Hindlimb muscle (tissue), 1 donor: ENCODE measurements at places on chromosomes 13 and 19. TPM values are rescaled to one million over a fixed set of nuclear protein-coding genes. Genes with fewer than 3 reads are reported as not detected.

SYT5 gene
- polyA plus RNA-seq, result 0.13 TPM

ZNF229 gene
- polyA plus RNA-seq, result 5.3 TPM

ARHGAP33 gene
- polyA plus RNA-seq, result 19.9 TPM

DENND1C gene
- polyA plus RNA-seq, result 1.2 TPM

NAPSA gene
- 0.74 TPM for polyA plus RNA-seq

SELENOV gene
- polyA plus RNA-seq, result not detected

IFT88 gene
- 14.1 TPM for polyA plus RNA-seq

CYP4F8 gene
- not detected for polyA plus RNA-seq

FARP1 gene
- polyA plus RNA-seq, result 101 TPM

SPTBN4 gene
- 0.19 TPM for polyA plus RNA-seq

ZNF221 gene
- 3.0 TPM for polyA plus RNA-seq

PIBF1 gene
- 19.1 TPM for polyA plus RNA-seq

CHST8 gene
- 0.52 TPM for polyA plus RNA-seq

IGFL3 gene
- not detected for polyA plus RNA-seq

CD79A gene
- 0.63 TPM for polyA plus RNA-seq

VAV1 gene
- 3.1 TPM for polyA plus RNA-seq

RFPL4A gene
- 0.26 TPM for polyA plus RNA-seq

ZNF616 gene
- polyA plus RNA-seq, result 8.4 TPM

ZNF577 gene
- polyA plus RNA-seq, result 17.5 TPM

ZGLP1 gene
- polyA plus RNA-seq, result 5.0 TPM
